ENCODE measurements at places on chromosomes 13 and 19. TPM values are rescaled to one million over a fixed set of nuclear protein-coding genes. Genes with fewer than 3 reads are reported as not detected.

Gene SCAMP4
- total RNA-seq: 20.1 TPM

Gene CDC42EP5
- total RNA-seq: not detected

Gene RGL3
- total RNA-seq: not detected

Gene S1PR4
- total RNA-seq: 81.6 TPM

Gene PIAS4
- 12.0 TPM for total RNA-seq

Gene TGFB1
- 90.6 TPM for total RNA-seq

Gene RASIP1
- total RNA-seq: 0.10 TPM

Gene CLEC17A
- 1.6 TPM for total RNA-seq

Gene ZNF497
- total RNA-seq: 0.31 TPM

All from mononuclear cell (primary cell).